Astrocyte (in vitro differentiated cells and primary cell): ENCODE measurements at places on chromosomes 4 and X. TPM values are rescaled to one million over a fixed set of nuclear protein-coding genes. Genes with fewer than 3 reads are reported as not detected.

CT45A1 gene
- total RNA-seq: not detected in 2 replicates

STPG2 gene
- total RNA-seq: 0.14 TPM in 1 of 2 replicates, not detected in the other

ALG13 gene
- total RNA-seq: 21.2 and 31.0 TPM in 2 replicates

DNA sequence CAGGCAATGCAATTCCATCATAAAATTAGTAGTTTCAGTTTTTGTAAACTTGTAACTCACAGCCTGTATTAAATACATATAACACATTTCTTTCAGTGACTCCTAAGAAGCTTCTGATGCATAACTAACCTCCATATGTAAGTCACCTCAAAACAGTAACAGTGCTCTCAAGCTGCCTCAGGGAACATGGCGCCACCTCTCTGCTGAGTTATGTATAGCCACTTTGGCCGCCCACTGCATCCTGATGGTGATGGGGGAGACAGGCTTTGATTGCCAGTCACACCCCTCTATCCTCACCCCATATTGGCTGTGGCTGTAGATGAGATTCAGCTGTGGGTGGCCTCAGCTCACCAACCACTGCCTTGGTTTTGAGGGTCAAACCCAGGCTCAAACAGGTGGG is 54.3 kb downstream of the LRBA start:
- no peak for DNase-seq

GRCh38 chrX:19906293-19906692 is 18.9 kb upstream of the SH3KBP1 start:
- DNase-seq: no peak

- DNase-seq: peak; percentile 38
Observed at GRCh38 chrX:120358737-120359456, 3.0 kb upstream of the ATP1B4 start.

- no peak for DNase-seq
Observed at GRCh38 chr4:123319639-123320038, 77.0 kb upstream of the SPRY1 start.

DNA sequence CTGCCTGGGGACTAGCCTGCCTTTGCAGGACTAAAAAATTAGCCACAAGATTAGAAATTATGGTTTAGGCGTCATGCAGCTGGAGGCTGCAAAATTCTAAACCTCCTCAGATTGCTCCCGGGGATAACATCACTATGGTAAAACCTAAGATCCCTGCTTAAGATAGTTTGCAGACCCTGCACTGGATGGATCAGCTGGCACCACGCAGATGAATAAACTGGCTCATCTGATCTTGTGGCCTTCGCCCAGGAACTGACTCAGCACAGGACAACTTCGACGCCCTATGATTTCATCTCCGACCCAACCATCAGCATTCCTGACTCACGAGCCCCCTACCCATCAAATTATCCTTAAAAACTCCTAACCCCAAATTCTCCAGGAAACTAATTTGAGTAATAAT is 482.4 kb downstream of the SPRY1 start:
- no peak for DNase-seq
